ENCODE measurements at places on chromosomes 16 and 17. TPM values are rescaled to one million over a fixed set of nuclear protein-coding genes. Genes with fewer than 3 reads are reported as not detected.

DNA sequence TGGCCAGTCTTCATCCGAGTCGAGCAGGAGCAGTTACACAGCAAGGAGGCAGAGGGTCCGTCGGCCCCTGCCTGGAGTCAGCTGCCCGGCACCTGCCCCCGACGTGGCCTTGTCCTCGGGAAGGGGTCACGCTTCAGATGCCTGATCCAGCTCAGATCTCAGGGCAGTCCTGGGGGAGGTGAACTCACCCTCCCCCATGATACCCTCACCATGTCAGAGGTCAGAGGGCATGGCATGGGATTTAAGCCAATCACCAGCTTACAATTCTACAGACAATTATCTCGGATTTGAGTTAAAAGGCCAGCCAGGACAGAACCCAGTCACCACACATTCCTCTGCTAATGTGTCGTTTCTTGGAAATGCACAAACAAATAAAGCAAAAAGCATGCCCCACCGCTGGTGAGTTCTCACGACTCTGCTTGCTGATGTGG lies 211.3 kb downstream of the FOXL1 start:
- no peak overlapping the region for H3K27ac ChIP-seq
- peaks cover 5% of the 10 kb centered on the region for H3K27me3 ChIP-seq
- H3K36me3 ChIP-seq, result no peaks in the 10 kb centered on the region

GRCh38 chr16:10827691-10828341 lies 9.2 kb upstream of the TVP23A start:
- H3K27ac ChIP-seq, result peak overlapping the region; percentile 88
- DNase-seq, result peak; percentile 95
- H3K4me1 ChIP-seq, result peaks cover 36% of the 10 kb centered on the region
- H3K27me3 ChIP-seq, result no peaks in the 10 kb centered on the region
- no peaks in the 10 kb centered on the region for H3K36me3 ChIP-seq

The BRICD5 gene
- total RNA-seq, result 4.7 TPM

The CCDC47 gene
- 60.7 TPM for total RNA-seq

DNA sequence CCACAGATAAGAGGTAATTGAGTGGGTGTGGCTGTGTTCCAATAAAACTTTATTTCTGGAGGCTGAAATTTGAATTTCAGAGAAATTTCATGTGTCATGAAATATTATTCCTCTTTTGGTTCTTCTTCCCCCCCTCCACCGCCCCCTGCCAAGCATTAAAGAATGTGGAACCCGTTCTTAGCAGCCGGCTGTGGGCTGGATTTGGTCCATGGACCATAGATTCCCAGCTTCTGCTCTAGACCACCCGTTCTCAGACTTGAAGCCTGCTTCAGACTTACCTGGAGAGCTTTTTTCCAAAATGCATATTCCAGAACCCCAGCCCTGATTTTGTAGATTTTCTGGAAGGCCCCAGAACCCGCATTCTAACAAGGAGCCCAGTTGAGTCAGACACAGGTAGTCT lies 15.1 kb upstream of the LASP1NB start:
- no peak for DNase-seq
- no peak overlapping the region for H3K4me3 ChIP-seq
- H3K27ac ChIP-seq, result no peak overlapping the region
- H3K36me3 ChIP-seq, result peaks cover 34% of the 10 kb centered on the region
- H3K27me3 ChIP-seq, result no peaks in the 10 kb centered on the region

All from esophagus muscularis mucosa (tissue), 4 donors.